ENCODE measurements at places on chromosomes 1 and 21. TPM values are rescaled to one million over a fixed set of nuclear protein-coding genes. Genes with fewer than 3 reads are reported as not detected.

Gene CCDC28B
- 29.0 TPM for polyA plus RNA-seq

Gene CLK2
- 70.1 TPM for polyA plus RNA-seq

Gene CFHR4
- polyA plus RNA-seq, result not detected

Gene CLIC6
- polyA plus RNA-seq, result 5.8 TPM

Gene OR2T33
- polyA plus RNA-seq, result not detected

Measured in left renal pelvis (tissue), 4 donors.